Cerebellar nuclear complex (tissue), 1 donor: ENCODE measurements at places on chromosomes 16 and 17.

- no peak for DNase-seq
Measured at GRCh38 chr16:16008666-16009065, 59.2 kb downstream of the ABCC1 start.

DNA sequence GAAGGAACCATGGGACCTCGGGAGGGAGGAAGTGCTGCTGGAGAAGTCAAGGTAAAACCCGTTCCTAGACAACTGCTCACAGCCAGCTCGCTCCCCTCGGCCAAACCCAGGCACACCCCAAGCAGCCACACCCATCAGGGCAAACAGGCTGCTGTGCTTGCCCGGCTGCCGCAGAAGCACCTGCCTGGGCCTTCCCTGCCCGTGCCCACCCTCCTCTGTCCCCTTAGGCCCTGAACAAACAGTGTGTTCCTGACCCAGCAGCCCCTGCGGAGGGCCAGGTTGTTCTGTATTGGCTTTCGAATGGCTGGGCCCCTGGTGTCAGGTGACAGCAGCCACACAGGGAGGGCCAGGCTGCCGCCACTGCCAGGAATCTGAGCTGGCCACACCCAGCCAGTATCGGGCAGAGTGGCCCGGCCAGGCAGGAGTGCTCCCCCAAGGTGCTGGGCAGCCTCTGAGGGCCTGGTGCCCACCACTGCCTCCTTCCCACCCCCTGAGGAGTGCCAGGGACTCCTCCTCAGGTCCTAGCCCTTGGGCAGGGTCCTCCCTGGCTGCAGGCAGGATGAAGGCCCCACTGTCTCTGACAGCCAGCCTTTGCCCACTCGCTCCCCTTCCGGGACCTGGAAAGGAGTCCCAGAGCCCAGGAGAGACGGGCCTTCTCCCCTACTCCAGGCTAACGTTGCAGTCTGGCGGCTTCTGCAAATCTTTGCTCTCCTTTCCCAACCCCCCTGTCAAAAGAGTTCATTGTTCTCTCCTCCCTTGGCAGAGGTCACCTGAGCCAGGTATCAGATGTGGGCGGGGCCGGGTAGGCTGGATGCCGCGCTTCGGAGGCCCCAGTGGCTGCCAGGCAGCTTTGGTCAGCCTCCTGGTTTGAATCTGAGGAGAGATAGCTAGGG lies 24.0 kb downstream of the LLGL2 start:
- no peak for DNase-seq

- DNase-seq, result no peak
Measured at GRCh38 chr17:31802502-31802901, 56.5 kb downstream of the COPRS start.

- DNase-seq, result no peak
Measured at GRCh38 chr17:10768750-10769251, 35.1 kb downstream of the TMEM238L start.

GRCh38 chr16:56749672-56750491 lies 20.0 kb downstream of the NUP93 start:
- DNase-seq, result no peak

DNA sequence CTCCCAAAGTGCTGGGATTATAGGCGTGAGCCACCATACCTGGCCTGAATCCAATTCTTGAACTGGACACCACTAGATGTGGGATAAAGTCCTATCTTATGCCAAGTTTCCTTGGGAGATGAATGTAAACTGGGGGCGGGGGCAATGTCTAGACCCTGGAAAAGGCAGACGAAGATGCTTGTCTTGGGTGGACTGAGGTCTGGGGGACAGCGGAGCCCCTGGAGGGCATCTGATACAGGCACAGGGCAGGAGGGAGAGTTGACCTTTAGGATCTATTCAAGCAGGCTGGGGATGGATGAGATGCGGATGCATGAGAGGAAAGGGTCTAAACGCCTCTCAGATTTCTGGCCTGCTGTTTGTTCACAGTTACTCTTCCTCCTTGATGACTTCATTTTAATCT lies 11.7 kb downstream of the C1QTNF1 start:
- no peak for DNase-seq
